ENCODE measurements at places on chromosomes 5 and 9.
A peak's percentile ranks its signal among the peaks of the same experiment; 100 is the strongest.

GRCh38 chr9:98380065-98380681, 124.7 kb upstream of the TBC1D2 start:
- DNase-seq, result peak; percentile 83

GRCh38 chr5:71786337-71787055, 67.4 kb downstream of the CARTPT start:
- DNase-seq, result no peak

DNA sequence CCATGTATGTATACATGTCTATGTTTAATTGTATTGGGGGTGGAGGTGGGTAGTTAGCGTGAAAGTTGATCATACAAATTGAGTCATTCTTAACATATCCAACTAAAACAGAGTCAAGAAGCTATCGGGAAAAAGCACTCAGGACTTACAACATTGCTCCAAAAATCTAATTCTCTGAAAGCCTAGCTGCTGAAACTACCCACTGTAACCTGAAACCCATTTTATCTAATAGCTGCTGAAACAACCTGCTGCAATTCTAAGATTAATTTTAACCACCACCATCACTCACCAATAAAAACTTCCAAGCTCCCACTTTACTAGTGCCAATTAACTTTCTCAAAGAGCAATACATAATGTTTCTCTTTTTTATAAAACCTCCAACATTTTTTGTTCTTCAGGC, 32.2 kb downstream of the KCNV2 start:
- DNase-seq, result no peak

GRCh38 chr9:136620441-136621018, 42.2 kb upstream of the EGFL7 start:
- DNase-seq, result no peak
